Astrocyte (in vitro differentiated cells and primary cell): ENCODE measurements at places on chromosomes 2 and 18.

GRCh38 chr2:128602699-128603101 lies 284.0 kb upstream of the HS6ST1 start:
- DNase-seq = no peak

GRCh38 chr2:17583166-17583565 lies 42.7 kb downstream of the VSNL1 start:
- DNase-seq = peak; percentile 72

- DNase-seq = no peak
These were observed 386.0 kb upstream of the ATP5MC3 start for GRCh38 chr2:175567435-175568061.

DNA sequence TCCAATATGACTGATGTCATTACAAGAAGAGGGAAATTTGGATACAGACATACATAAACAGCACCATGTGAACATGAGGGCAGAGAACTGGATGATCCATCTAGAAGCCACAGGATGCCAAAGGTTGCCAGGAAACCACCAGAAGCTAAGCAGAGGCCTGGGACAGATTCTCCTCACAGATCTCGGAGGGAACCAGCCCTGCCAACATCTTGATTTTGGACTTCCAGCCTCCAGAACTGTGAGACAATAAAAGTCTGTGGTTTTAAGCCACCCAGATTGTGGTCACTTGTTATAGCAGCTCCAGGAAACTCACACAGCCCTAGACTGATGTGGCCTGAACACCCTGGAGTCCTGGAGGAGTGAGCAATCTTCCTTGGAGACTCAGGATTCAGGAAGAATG lies 351.6 kb downstream of the EIPR1 start:
- DNase-seq = no peak
